Astrocyte of the spinal cord (primary cell): ENCODE measurements at places on chromosomes 2 and 18.
A peak's percentile ranks its signal among the peaks of the same experiment; 100 is the strongest.

DNA sequence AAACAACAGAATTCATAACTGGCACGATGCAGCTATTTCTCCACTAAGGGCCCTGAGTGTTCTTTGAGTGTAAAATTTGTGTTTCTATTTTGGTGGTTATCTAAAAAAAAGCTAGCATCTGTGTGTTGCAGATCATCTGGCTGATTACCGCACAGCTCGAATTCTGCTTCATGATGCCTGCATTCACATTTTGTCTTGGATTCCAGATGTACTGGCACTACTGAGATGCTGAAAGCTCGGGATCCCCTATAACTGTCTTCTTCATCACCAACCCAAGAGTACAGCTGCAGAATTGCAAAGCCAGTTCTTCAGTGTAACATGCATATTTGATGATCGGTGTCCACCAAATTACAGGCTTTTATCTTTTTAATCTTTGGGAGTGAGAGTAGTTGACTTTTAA is 51.6 kb upstream of the ZNF532 start:
- DNase-seq = no peak

DNA sequence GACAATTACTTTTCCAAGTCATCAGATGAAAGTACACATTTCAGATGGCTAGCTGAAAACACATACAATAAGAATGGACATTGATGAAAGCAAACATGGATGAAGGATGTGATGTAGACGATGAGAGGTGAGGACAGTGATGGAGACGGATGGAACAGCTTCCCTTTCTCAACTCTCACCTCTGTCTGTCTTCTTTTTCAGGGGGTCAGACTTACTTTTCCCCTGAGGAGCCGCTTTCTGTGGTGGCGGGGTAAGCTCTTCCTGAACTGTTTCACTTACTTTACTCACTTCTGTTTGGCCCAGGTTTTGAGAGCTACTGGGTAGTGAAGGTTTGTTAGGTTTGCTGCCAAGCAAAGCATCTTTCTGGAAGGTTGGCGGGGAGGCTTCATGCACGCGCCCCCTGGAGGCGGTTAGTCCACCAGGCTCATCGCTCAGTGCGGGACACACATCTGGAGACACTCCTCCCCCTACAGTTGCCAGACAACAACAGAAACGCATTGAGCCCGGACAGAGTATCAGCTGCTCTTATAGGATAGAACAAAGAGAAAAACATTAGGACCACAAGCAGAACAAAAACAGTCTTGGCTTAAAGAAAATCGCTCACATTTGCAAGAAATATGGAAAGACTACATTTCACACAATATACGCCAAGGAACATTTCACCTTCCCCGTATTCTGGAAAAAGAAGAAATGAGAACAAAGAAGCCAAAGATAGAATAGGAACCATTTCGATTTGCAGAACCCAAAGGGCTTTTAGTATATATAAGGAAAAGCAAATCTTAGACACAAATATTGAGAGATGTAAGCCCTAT is 90.5 kb downstream of the MYOM1 start:
- DNase-seq = peak; percentile 79

DNA sequence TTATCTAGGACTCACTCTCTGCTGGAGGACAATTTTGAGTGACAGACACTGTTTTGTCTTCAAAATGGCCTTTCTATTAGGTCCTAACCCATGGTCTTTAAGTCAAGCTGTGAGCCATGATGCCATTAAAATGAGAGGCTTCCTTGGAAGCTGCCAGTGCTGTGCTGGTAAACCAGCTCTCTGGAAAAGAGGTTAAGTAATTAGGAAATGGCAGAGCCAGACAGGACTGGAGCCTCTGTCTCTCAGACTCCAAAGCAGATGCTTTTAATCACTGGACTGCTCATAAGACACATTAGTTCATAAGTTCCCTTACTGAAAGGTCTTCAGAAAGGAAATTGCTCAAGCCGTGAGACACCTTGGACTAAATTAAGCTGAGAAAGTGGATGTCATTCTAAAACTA is 25.8 kb upstream of the LHCGR start:
- DNase-seq = no peak

DNA sequence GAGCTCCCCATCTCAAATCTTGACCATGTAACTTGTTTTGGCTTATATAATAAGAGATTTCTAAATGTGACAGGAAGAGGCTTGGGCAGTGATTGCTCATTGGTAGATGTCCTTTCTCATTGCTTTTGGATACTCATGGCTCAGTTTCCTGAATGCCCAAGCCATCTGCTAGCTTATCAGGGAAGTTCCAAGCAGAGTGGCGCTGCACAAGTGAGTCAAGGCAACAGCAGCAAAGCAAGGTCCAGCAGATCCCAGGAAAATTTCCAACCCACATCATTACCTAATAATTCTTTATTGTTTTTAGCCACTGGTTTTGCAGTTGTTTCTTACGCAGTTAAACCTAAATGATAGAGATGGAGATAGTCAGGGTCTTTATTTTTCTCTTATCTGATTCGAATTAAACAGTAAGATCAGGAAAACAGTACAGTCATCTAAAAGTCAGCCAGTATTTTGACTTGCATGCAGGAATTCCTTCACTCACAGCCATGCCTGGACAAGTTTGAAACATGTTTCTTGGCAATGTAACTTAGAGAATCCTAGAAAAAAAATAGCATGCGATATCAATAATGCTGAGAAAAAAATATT is 349.7 kb upstream of the TMEFF2 start:
- peak; percentile 46 for DNase-seq

DNA sequence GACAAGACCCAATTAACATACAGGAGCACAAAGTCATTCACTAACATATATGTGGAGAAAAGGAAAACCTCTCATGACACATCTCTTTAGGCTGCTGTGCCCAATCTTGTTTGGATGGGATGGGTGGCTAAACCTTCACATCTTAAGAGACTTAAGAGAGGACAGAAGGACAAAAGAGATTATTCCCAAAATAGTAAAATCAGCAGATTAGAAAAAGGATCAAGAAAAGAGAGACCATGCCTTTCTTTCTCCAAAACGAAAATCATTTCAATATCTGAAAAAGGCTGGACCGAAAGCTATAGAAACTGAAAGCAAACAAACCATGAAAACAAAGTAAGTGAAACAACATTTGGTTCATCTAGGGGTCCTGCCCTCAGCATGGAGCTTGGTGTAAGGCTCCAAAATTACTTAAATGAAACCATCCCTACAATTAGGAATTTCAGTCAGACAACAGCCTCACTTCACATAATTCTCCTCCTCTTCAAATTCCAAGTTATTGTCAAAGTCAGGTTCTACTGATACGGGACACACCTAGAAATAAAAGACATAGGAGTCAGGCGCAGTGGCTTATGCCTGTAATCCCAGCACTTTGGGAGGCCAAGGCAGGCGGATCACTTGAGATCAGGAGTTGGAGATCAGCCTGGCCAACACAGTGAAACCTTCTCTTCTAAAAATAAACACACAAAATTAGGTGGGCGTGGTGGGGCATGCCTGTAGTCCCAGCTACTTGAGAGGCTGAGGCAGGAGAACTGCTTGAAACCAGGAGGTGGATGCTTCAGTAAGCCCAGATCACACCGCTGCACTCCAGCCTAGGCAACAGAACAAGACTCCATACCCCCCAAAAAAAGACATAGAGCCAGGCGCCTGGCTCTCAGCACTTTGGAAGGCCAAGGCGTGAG is 5.2 kb downstream of the STARD7 start:
- no peak for DNase-seq

DNA sequence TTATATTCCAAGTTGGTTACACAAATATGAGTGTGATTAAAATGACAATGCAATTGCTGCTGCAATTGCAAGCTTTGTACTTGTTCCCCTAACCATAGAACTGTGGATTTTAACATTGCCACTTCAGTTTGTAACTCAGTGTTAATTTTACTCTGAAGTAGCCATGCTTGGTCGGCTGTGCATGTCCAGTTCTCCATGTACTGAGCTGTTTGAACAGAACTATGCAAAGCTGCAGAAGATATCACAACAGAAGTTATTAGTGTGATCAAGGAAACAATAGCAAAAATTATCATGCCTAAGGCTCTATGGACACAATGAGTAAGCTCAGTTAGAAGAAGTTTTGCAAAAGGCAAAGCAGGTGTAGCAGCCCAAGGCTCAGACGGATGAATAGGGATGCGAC is 45.3 kb downstream of the CXCR4 start:
- no peak for DNase-seq

GRCh38 chr18:34809451-34810072 is 99.5 kb downstream of the DTNA start:
- peak; percentile 32 for DNase-seq

DNA sequence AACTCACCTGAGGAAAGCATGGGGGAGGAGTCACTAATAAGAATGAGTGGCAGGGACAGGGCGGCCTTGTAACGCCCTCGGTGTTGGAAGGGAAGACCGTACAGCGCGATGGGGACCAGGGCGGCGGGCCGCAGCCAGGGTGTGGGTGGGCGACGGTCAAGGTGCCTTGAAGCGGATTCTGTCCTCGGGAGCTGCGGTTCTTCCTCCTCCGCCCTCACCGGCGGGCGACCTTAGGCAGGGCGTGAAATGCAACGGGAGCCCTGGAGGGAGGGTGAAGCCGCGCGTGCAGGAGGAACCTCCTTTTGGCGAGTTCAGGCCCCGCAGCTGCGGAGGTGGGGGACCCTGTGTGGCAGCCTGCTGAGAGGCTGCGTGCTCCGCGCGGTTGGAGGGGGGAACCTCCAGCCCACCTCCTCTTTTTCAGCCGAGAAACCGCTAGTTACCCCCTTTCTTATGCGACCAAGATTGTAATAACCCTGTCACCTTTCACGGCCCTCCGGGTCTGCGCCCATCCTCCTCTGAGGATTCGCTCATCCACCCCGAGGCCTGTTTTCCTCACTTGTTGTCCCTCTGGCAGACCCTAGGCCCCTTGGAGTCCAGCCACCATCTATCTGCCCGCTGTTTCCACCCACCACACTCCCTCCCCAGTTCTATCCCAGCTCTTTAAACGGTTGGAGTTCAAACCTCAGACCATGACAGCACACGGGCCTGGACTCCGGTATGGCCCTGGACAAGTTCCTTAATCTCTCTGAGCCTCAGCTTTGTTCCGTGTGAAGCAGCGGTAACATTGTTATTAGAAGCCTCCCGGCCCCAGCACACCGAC is 823 bp upstream of the RNU2-63P start:
- DNase-seq = no peak

DNA sequence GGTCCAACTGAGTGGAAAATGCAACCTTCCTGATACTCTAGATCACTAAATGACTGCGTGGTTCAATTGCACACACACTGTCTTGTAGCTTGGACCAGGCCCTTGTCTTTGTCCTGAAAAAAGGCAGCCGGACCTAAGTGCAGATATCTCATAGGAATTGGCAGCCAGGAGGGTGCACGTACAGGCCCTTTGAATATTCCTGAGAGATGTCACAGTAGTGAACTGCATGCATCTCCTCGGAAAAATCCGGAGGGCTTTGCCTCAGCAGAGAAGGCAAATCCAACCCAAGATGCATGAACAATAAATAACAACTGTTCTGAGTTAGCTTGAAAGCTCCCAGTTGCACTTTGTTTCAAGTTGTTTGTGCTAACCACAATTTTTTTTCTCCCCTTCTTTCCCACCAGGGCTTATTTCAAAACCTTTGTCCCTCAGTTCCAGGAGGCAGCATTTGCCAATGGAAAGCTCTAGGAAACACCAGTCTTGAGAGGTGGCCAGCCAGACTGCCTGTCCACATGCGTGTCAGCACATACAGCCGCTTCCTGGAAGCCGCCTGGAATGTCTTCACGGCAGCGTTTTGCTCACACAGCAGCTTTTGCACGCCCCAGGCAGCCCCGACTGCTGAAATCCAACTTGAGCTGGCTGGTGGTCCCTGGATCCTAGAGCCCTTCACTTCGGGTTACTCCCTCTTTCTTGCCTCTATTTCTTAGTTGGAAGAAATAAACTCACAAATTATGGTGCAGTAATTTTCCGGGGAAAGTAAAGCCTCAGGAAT is 54.4 kb upstream of the FOSL2 start:
- peak; percentile 91 for DNase-seq

- no peak for DNase-seq
Measured at GRCh38 chr18:13434854-13435253, 216.3 kb downstream of the LDLRAD4 start.

DNA sequence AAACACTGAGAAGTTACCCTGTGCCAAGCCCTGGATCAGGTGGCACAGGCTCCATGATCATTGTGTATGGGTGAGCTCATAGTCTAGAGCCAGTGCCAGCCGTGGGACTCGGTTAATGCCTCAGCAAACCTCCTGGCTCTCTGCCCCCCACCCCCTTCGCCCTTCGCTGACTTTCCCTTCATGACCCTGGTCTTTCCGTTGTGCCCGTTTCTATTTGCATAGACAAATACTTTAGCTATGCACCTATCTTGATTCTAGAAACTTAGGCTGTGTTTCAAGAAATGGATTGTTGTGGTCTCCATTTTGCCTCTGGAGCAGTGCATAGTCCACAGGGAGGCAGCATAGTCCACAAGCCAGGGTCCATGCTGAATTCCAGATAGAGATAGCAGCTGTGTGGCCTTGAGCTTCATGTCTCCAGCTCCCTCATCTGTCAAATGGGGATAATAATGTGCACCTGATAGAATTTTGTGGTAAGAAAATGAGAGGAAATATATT is 44.8 kb upstream of the KDM3A start:
- DNase-seq = peak; percentile 18

DNA sequence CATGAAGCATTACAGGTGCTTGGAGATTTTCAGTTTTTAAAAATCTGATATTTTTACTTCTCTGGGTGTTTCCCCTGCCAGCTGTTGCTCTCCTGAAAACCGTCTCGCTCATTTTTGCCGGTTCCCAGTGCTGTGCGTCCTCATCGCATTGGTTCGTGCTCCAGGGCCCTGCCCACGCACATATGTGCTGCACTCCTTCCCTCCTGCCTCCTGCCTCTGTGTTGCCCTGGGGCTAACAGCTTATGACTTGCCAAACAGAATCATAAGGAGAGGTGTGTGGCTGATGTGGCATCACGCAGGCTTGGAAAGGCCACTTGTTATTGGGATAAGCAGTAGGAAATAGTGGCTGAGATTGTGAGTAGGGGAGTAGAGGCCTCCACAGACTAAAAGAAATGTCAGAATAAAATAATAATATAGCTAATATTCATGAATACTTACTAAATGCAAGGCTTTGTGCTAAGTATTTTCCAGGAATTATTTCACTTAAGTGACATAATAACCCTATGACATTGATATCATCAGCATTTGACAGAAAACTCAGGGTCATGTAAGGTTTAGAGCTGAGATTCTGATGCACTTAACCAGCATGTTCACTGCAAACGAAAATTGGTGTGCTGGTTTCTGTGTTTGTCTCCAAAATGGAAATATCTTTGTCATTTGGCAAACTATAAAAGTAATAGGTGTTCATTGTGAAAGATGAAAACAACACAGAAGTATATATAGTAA is 53.5 kb downstream of the SLC4A1AP start:
- no peak for DNase-seq

- DNase-seq = no peak
Measured at GRCh38 chr18:66078925-66079800, 328.4 kb downstream of the CDH7 start.

- DNase-seq = no peak
Measured at GRCh38 chr2:222381566-222381965, 42.8 kb upstream of the SGPP2 start.
